ENCODE measurements at places on chromosomes 4 and X. TPM values are rescaled to one million over a fixed set of nuclear protein-coding genes. Genes with fewer than 3 reads are reported as not detected.

C4orf54 gene
- not detected for total RNA-seq

DNA sequence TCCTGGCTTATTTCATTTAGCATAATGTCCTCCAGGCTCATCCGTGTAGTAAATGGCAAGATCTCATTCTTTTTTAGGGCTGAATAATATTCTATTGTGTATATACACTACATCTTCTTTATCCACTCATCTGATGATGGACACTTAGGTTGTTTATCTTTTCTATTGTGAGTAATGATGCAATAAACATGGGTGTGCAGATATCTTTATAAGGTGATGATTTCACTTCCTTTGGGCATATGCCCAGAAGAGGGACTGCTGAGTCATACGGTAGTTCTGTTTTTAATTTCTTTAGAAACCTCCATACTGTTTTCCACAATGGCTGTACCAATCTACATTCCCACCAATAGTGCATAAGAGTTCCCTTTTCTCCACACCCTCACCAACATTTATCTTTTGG, 317.6 kb upstream of the CNKSR2 start:
- no peaks in the 10 kb centered on the region for H3K36me3 ChIP-seq
- no peaks in the 10 kb centered on the region for H3K27me3 ChIP-seq

DNA sequence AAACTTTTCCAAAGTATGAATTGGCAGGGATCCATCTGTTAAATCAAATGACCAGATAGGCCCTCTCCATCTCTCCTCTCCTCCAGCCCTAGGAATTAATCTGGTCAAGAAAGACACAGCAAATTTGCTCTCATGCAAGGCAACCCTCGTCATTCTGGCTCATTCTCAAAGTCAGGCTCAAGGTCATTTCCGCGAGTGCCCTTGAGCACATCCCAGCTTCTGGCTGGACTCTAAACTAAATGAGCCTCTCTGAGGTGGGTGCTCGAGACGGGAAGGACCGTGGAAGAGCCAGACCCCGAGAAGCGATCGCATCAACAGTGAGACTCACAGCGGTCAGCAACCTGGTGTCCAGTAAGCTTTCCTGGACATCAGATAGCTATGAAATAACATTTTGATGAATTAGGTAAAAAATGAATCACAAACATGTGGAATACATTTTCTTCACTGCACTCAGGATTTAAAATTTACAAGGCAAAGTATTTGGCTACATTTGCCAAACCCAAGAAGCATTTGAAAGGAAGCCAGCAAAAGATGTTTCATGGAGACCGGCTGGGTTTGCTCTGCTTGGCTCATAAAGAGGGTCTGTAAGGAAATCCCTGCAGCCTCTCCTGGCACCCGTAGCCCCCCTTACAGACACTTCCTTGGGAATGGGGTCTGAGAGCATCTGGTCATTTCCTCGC, 121.0 kb downstream of the ENPP6 start:
- no peak for DNase-seq
- H3K27me3 ChIP-seq: no peaks in the 10 kb centered on the region
- H3K36me3 ChIP-seq: no peaks in the 10 kb centered on the region
- H3K27ac ChIP-seq: no peak overlapping the region
- H3K4me3 ChIP-seq: peak overlapping the region; percentile 34

- no peak overlapping the region for H3K4me3 ChIP-seq
- no peaks in the 10 kb centered on the region for H3K4me1 ChIP-seq
- no peaks in the 10 kb centered on the region for H3K36me3 ChIP-seq
- no peak for DNase-seq
- H3K27me3 ChIP-seq: no peaks in the 10 kb centered on the region
Observed at GRCh38 chr4:71294301-71294700, 44.5 kb upstream of the SLC4A4 start.

GRCh38 chrX:136780241-136780640, 491 bp downstream of the ARHGEF6 start:
- H3K36me3 ChIP-seq: no peaks in the 10 kb centered on the region
- H3K4me3 ChIP-seq: peak overlapping the region; percentile 47
- peaks cover 10% of the 10 kb centered on the region for H3K4me1 ChIP-seq
- no peaks in the 10 kb centered on the region for H3K27me3 ChIP-seq
- peak overlapping the region; percentile 73 for H3K27ac ChIP-seq

DNA sequence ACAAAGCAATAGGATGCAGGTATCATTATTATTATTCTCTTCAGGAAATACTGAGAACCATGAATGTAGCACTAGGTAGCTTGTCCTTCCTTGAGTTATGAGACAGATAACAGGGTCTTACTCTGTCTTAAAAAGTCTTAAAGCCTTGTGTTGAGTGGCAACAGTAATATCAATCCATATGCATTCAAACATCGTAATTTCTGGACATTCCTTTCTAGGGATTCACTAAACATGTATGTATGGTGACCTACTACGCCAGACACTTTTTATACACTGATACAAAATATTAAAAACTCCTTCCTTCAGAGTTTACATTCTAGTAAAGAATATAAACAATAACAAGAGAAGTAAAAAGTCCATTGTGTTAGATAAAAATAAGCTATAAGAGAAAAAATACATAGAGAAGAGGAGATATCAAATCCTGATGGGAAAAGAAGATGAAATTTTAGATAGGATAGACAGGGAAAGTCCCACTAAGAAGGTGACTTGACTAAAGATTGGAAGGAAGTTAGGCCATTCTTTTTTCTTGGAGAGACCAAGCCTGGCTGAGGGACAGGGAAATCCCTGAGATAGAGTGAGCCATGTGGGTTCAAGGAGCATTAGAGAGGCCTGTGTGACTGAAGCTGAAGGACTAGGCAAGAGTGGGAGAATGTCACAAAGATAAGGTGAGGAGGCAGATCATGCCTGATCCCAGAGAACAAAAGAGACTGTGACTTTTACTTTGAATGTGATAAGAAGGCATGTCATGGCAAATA, 5.0 kb upstream of the DDX60L start:
- no peak overlapping the region for H3K27ac ChIP-seq
- peaks cover 8% of the 10 kb centered on the region for H3K4me1 ChIP-seq
- no peaks in the 10 kb centered on the region for H3K27me3 ChIP-seq
- H3K36me3 ChIP-seq: no peaks in the 10 kb centered on the region
- no peak overlapping the region for H3K4me3 ChIP-seq

GRCh38 chr4:99361899-99362275, 9.3 kb upstream of the ADH1C start:
- H3K4me3 ChIP-seq: no peak overlapping the region
- no peak for DNase-seq
- H3K27me3 ChIP-seq: no peaks in the 10 kb centered on the region
- H3K4me1 ChIP-seq: no peaks in the 10 kb centered on the region

GRCh38 chr4:59855630-59856352, 1344.3 kb upstream of the ADGRL3 start:
- DNase-seq: peak; percentile 21
- H3K4me1 ChIP-seq: no peaks in the 10 kb centered on the region
- no peak overlapping the region for H3K4me3 ChIP-seq

- DNase-seq: no peak
- H3K27me3 ChIP-seq: peaks cover 33% of the 10 kb centered on the region
- H3K27ac ChIP-seq: no peak overlapping the region
- H3K36me3 ChIP-seq: no peaks in the 10 kb centered on the region
- H3K4me3 ChIP-seq: no peak overlapping the region
- peaks cover 7% of the 10 kb centered on the region for H3K4me1 ChIP-seq
Observed at GRCh38 chr4:37451656-37452055, 207.1 kb downstream of the NWD2 start.

Data from lower lobe of right lung (tissue), 2 donors.